Heart left ventricle (tissue), 16 donors: ENCODE measurements at places on chromosomes 4 and X.

DNA sequence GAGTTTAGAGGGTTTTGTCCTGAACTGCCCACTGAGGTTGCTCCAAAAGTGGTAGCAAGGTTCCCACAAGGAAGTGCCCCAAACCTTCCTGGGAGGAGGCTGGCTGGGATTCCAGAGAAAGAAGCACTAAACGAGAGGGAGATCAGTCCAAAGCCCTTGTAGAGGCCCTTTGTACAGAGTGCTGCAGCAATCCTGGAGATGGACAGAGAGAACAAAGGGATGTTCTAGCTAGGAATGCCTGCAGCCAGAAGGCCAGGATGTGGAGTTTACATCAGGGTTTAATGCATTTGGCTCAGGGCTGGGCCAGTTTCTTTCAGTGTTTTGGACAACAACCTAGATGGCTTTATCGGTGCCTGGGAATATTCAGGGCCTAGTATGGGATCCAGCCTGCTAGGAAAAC lies 2155.1 kb upstream of the AGA start:
- no peak for DNase-seq

DNA sequence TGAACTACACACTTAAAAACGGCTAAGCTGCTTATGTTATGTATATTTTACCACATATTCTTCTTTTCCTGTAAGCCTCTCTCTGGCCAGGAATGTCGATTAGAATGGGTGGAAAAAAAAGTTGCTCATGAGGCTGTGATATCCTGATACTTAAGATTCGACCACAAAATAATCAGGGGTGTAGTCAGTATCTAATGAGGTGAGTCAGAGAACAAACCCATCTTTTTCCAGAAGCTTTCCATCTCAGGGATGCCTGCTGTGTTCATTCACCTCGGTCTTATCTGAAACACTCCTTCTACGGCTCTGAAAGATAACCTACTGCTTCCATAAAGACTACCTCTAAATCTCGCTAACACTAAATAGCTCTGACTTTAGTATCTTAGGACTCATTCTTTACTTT lies 142.7 kb upstream of the MAP3K15 start:
- DNase-seq: no peak

DNA sequence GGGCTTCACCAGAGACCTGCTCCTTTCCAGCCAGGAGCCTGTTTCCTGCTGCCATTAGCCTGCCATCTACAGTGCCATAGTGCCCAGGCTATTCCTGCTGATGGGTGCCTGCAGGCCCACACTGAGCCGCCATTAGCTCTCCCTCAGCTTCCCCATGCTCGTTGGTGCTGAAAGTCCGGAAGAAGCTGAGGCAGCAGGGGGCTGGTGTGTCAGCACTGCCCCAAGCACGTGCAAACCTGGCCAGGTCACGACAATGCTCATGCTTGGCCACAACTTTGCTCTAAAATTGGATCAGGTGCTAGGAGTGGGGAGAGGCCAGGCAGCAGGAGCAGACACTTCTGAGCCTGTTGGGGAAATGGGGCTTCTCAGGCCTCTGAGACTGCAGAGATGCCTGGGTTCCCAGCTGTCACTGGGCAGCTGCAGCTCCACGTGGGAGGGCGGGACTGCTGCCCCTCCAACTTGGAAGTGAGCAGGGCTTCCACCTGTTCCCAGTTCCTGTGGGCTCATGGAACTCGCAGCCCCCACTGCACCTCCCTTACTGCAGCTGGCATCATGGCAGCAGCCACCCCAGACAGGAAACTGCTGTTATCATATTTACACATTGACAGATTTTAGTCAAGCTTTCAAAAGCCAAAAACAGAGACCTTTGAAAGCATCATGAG lies 913.9 kb downstream of the FSTL5 start:
- no peak for DNase-seq

DNA sequence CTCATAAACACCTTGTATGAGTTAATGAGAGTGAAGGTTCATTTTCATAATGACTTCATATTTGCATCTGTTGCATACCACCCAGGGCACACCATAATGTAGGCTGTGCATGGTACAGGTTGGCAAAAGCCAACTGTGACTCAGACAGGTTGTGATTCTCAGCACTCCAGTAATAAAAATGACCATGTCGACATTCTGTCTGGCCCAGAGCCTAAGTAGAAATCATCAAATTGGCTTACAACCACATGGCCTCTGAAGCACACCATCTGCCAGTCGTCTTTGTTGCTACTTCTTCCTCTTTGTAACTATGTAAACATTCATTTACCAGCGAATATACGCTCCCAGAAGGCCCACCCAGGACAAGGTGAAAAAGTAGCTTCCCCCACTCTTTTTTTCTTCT lies 459.5 kb downstream of the GASK1B start:
- no peak for DNase-seq

DNA sequence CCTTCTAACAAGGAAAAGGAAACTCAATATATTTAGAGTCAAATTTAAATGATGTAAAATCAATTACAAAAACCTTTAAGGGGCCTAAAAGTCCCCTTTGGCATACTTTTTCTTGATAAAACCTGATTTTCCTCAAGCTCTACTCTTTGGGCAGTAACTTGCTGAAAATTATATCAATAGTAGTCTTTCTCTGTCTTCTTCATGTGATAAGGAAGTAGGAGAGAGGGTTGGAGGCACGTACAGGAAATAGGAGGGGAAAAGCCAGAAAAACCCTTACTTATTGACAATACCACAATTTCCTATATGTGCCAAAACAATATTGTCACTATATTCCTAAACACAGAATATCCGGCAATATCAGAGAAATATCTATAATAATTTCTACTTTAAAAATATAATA lies 9.6 kb downstream of the RHOH start:
- no peak for DNase-seq

DNA sequence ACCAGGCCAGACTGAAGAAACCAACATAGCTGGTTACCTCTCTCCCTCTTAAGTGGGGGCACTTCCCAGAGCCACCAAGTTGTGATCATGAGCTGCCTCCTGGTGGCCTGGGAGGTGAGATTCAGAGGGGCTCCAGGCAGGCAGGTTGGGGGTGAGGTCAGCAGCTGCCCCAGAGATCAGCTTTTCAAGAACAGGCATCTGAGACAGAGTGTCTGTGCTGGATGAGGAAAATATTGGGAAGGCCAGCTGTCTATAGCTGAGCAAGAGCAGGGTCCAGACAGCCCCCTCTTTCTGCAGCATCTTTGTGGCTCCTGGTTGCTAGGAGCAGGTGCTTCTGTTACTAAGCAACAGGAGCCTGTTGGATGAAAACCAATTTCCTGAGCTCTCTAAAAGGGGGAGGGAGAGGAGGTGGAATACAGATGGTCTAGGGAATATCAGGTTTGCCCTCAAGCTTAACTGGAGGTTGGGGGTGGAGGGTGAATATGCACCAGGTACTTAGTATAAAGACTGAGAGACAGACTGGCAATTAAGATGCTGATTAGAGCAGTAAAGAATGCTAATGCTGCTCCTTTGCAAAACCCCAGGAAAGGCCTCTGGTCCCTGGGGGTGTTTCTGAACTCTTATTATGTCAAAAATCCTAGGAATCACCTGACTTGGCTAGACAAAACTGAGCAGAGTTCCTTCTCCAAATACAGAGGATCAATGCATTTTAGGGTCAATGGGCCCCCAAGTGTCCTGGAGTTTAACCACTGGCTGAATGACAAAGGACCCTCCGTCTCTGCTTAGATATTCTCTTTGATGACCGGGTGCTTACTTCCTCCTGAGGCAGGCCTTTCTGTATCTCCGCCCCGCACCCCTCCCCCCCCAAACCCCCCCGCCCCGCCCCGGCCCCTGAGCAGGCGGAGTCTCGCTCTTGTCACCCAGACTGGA lies 21.4 kb downstream of the ZCCHC13 start:
- DNase-seq: no peak

DNA sequence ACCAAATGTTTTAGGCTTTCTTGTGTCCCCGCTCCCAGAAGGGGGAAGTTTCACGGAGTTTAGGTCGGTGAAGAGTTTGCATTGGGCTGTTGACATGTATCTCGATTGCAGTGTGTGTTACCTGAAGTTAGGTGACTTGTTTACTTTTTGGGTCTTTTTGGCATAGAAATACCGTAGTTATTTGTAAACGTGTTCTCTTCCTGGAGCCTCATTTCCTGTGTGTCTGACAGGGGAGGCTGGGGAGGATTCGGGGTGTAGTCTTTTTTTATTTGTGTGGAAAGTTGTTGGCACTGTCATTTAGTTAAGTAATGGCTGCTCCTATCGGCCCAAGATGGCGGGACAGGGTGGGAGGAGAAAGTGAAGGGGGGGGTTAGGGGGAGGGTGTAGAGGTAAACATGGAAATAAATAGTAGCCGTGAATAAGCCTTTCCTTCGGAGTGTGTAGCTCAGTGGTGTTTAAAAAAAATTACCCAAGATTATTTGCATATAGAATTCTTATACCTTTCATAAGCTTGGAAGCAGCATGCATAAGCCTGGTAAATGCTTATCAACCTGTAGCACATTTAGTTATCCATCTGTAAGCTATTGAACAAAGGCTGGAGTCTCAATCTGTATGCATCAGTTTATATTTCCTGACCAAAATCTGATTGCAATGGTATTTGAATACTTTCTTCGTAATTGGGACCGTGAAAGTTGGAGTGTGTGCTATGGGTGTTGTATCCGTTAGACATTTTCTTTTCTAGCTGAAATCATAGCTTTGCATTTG lies 1.6 kb downstream of the KDM6A start:
- no peak for DNase-seq

- no peak for DNase-seq
Measured at GRCh38 chrX:32137525-32137924, 1065.7 kb upstream of the FTHL17 start.

- DNase-seq: no peak
Measured at GRCh38 chr4:186701273-186701672, 22.4 kb downstream of the FAT1 start.

- DNase-seq: no peak
Measured at GRCh38 chrX:130497531-130497930, 95.7 kb downstream of the RBMX2 start.

DNA sequence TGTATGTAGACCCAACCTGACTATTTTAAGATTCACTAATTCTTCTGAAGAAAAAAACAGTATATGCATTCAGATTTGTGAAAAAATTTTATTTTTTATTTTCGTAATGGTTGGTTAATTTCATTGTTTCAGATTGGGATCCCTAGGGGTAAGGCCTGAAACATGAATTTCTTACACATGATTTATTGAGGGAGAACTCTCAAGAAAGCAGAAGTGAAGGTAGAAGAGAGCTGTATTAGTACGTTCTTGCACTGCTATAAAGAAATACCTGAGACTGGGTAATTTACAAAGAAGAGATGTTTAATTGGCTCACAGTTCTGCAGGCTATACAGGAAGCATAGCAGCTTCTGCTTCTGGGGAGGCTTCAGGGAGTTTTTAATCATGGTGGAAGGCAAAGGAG lies 611.9 kb upstream of the TECRL start:
- DNase-seq: no peak

- no peak for DNase-seq
Measured at GRCh38 chrX:34918091-34918736, 24.4 kb upstream of the FAM47B start.

DNA sequence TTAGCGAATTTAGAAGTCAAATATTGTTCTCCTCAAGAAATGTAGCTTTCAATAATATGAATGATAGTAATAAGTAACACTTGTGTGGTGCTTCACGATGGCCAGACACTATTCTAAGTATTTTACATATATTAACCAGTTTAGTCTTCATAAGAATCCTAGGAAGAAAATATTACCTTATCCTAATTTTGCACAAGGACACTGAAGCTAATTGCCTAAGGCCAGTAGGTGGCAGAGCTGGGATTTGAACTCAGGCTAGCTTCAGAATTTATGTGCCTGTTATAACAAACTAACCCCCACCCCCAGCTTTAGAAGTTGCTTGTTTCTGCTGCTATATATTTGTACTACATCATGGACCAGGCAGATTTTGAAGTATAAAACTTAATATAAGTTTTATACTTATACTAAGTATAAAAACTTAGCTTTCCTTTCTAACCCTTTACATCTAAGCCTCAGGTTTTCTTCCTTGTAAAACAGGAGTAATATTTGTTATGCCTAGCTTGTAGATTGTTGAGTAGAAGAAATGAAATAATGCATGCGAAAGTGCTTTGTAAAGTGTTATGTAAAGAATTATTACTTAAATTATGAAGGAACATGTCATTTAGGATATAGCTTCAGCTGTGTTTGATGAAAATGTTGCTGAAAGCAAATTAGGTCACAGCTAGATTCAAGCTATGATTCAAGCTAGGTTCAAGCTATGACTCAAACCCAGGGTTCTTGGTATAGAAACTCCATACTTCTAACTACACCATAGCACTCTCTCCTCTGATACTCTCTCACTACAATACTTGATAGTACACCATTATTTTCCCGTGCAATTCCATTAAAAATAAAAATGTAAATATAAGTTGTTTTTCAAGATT lies 4.2 kb upstream of the CDS1 start:
- DNase-seq: no peak

GRCh38 chr4:106806158-106806797 lies 229.8 kb downstream of the DKK2 start:
- no peak for DNase-seq

DNA sequence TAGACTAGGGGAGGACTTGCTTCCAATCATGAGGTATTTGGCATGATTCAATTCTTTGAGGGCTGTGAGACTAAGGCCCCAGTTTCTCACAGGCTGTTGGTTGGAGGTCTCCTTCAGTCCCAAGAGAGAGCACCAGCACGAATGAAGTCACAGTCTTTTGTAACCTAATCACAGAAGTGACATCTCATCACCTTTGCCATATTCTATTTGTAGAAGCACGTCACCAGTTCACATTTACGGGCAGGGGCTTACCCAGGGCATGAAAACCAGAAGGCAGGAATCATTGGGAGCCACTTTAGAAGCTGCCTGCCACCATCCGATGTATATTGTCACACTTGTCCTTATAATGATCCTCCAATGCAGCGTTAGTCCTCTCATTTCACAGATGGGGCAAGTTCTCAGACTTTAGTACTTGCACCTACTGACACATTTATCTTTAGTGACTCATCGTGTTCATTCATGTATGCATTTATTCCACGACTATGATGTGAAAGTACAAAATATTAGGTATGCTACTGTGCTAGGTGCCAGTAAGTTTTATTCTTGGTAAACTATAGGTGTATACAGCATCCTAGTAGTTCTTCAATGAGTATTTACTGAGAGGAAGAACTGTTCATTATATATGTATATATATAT lies 163.8 kb upstream of the PGRMC2 start:
- no peak for DNase-seq

- no peak for DNase-seq
Measured at GRCh38 chr4:74294681-74295080, 13.6 kb upstream of the EPGN start.

DNA sequence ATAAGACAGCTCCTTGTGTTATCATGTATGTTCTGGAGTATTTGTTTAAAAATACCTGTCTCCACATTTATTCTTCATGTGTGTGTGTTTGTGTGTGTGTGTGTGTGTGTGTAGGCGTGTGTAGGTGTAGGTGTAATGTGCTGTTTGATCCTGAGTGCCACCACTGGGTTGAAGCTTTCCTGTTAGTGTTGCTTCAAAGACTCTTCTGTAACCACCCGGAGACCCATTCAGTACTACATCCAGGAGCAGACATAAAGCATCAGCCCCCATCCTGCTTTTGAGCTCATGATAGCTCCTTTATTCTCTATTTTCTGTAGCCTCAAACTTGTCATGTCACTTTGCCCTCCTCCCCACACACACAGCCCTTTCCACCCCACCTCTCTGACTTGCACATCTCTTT lies 3.0 kb upstream of the ZDHHC9 start:
- DNase-seq: no peak
